H9 (cell line): ENCODE measurements at places on chromosomes 16 and 17. TPM values are rescaled to one million over a fixed set of nuclear protein-coding genes. Genes with fewer than 3 reads are reported as not detected.

Gene FBXW10B
- total RNA-seq, result not detected in 2 replicates

Gene SKAP1
- not detected in 2 replicates for total RNA-seq

Gene RANGRF
- 36.9 and 42.5 TPM in 2 replicates for total RNA-seq

Gene KRTAP2-3
- total RNA-seq, result not detected in 2 replicates

DNA sequence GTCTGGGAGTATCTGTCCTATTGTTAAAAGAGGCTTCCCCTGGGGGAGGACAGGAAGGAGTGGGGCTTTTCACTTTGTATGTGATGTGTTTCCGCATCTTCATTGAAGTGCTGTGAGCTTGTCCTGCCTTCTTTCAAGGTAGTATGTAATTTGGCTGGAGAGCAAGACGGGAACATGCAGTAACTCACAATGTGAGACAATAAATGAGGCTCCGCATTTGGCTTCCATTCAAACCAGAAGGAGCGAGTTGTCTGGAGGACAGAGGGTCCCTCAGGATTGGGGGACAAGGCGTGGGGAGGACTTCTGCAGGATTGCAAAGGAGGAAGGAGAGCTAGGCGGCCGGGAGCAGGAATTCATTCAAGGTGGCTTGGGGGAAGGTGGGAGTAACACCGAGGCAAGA is 203.5 kb downstream of the RBFOX3 start:
- no peak for DNase-seq

DNA sequence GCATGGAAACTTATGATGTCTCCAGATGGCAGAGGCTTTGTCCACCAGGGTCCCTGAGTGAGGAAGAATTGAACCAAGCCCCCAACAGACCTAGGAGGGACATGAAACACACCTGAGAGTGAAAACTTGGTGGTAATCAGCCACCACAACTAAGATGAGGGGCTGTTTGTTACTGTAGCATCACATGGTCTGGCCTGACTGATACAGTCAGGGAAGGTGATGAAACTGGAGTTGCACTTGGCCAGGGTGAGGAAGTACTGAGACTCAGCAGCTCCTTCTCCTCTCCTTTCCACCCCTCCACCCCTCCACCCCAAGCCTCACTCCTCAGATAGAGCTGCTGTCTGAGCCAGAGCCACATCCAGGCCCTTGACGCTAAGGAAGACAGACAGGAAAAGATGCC is 37.2 kb downstream of the C16orf82 start:
- no peak for DNase-seq

GRCh38 chr16:3119701-3120408 is 7.5 kb downstream of the ZNF205 start:
- no peak for DNase-seq

GRCh38 chr17:18327093-18327492 is 12.0 kb downstream of the SMCR8 start:
- no peak for DNase-seq
